Mesenteric fat pad (tissue), 1 donor: ENCODE measurements at places on chromosomes 5 and 9. TPM values are rescaled to one million over a fixed set of nuclear protein-coding genes. Genes with fewer than 3 reads are reported as not detected.

DNA sequence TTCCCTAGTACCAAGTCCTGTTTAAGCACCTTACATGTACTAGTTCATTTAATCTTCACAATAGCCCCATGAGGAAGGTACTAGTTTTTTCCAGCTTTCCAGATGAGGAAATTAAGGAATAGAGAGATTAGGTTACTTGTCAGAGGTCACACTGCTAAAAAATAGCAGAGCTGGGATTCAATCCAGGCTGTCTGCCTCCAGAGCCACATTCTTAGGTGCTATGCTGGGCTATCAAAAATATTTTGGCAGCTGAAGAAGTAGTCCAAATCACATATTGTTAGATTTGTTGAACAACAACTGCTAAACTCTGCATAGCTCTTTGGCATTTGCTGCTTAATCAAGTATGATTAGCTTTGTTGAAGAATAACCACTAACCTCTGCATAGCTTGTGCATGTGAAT, 591.5 kb upstream of the KLF4 start:
- no peak for DNase-seq

- DNase-seq, result no peak
Measured at GRCh38 chr5:60173667-60174066, 280.1 kb upstream of the PDE4D start.

The TMEFF1 gene
- 0.42 TPM for total RNA-seq

DNA sequence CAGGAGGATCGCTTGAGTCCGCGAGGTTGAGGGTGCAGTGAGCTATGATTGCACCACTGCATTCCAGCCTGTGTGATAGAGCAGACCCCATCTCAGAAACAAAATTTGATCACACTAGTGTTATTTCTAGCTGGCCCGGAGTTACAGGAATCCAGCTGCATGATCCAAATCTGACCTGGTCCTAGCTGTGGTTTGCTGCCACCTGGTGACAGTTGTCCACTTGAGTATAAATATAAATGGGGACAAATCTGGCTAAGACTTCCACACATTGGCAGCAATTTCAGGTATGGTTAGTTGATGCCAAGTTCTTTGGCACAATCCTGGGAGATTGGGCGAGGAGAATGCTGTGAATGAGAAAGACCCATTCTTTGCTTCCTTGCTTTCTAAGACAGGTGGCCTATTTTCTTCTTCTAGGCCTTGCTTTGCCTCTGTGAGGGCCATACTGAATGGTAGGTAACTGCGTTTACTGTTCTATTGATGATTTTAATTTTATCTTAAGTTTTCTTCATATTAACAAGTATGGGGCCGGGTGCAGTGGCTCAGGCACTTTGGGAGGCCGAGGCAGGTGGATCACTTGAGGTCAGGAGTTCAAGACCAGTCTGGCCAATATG, 35.4 kb downstream of the UBE2R2 start:
- peak; percentile 76 for DNase-seq

The SPATA31A3 gene
- total RNA-seq, result not detected

The IGFBPL1 gene
- total RNA-seq, result not detected
